CD4-positive, alpha-beta T cell treated with Interleukin-4 for 4 hours (primary cell): ENCODE measurements at places on chromosomes 7 and 10.

DNA sequence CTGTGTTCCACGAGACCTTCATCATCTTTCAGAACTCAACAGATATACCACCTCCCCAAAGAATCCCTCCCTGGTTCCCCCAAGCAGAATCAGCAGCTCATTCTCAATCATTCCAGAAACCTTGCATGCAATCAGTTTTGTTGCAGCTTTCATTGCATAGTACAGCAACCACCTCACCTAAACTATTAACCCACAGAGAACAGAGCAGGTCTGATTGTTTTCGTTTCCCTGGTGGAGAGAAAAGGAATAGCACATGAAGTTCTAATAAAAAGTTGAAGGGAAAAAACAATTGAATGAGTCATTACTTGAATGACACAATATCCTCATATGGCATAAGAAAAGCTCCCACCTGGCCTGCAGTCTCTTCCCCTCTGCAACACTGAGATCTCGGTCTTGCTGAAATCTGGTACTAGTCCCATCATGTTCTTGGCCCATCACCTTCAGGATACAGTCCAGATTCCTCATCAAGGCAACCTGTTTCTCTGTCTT is 147.1 kb upstream of the GDF10 start:
- DNase-seq: peak; percentile 11

DNA sequence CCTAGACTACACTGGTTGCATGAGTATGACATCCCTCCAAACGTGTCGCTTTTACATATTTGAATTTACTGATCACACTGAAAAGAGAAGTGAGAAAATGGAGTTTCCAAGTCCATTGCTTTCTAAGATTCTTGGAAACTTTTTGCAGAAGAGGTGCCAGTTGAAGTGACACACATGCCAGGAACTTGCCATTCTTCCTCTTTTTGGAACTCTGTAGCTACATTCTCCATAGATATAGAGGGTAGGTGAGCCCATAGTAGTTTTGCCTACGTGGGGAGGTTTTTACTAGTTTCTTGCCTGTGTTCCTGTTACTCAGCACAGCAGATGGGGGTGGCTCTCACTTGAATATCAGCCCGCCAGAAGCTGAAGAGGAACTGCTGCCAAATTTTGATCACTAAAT is 286.6 kb upstream of the NRP1 start:
- peak; percentile 20 for DNase-seq

DNA sequence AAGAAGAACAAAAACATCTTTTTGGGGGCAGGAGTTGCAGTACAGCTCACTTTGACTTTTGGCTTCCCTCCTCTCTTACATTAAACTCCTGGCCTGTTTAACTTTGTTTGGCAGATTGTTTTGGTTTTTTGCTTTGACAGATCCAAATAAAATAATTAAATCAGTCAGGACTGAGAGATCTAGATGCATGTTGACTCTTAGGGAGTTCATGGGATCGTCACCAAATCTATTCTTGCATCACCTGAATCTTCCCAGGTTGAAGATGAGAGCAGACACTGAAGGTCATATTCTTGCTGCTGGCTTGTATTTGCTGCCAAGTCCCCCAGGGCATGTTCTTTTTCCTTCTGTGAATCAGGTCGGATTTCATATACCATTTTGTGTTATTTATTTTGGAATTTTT is 759.4 kb downstream of the CNTNAP2 start:
- DNase-seq: no peak

- DNase-seq: no peak
These were observed 1.2 kb downstream of the TACC2 start for GRCh38 chr10:121990015-121990677.

DNA sequence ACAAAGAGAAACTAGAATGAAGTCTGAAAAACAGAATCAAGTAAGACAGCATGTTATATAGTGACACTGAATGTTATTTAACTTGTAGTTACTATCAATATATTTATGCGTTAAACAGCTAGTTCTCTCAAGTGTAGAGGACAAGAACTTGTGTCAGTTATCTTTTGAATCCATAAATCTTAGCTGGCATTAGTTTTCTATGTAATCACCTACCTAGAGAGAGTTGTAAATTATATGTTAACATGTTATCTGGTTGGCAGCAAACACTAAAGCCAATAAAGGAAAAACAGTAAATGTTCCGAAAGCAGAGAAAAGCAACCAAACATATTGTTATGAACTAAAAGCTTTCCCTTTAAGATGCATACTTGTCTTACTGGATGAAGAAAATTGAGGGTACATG is 36.8 kb downstream of the SLC18A2 start:
- DNase-seq: no peak

DNA sequence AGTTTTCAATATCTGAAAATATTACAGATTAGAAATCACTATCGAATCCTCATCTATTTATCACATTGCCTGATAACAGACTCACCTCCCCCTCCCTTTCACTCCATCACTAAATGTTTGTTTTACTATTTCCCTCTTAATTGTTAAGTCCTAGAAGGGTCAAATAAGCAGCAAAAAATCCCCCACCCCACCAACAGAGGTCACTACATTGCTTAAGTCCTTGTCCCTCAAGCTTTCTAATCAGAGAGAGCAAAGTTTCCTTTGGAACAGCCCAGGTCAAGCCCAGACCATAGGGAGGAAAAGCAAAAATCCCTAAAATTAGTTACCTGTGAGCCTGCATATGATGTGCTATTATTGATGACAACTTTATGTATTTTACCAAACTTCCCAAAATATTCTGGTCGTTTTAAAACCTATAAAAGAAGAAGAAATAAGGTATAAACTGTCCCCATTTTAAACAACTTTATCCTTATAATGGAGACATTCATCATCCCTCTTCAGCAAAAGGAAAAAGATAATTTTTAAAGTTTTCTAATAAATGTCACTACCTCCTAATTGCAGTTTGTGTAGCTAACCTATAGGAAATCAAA is 95.0 kb downstream of the CNOT4 start:
- peak; percentile 32 for DNase-seq

GRCh38 chr10:29835055-29835454 is 200.3 kb upstream of the SVIL start:
- no peak for DNase-seq

- no peak for DNase-seq
These were observed 18.0 kb downstream of the FAM204A start for GRCh38 chr10:118324140-118324539.

DNA sequence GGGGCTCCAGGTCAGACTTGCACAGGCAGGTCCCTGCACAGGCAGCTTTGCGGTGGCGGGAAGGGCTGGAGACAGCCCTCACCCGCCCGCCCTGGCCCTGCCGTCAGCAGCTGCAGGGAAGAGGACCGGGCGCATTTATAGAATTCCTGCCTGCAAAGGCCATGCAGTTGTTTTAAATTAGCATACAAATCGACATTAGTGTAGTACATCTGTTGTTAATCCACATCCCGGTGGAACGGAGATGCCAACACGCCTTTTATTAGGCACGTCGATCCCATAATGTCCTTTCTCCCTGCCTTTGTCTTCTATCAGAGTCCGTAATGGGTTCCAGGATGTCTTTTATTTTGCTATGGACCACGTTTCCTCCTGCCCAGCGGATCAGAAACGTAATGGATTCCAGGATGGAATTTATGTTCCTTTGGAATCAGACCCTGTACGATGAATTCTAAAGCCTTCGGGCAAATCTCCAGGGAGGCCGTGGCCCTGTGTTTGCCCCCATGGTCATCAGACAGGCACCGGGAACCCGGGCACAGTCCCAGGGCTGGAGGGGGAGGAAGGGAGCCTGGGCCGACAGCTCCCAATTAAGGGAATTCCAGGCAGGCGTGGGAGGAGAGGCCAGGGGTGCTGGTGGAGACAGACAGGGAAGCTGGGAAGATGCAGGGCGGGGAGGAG is 123.9 kb downstream of the COL26A1 start:
- DNase-seq: no peak

DNA sequence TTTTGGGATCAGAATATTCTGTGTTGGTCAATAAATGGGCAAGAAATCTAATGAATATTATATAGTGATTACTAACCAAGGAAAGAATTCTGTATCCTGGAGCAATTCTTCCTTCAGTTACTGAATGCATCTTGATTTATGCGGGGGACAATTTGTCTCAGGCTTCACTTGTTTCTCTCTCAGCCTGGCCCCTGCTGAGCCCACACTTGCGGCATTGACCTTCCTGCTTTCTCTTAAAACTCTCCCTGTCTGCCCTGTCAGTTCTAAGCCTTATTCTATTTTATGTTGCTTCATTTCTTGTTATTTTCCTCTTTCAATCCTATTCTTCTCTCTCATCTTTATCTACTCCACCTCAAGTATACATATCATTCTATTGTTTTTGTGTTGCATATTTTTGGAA is 122.1 kb upstream of the TPK1 start:
- DNase-seq: no peak

DNA sequence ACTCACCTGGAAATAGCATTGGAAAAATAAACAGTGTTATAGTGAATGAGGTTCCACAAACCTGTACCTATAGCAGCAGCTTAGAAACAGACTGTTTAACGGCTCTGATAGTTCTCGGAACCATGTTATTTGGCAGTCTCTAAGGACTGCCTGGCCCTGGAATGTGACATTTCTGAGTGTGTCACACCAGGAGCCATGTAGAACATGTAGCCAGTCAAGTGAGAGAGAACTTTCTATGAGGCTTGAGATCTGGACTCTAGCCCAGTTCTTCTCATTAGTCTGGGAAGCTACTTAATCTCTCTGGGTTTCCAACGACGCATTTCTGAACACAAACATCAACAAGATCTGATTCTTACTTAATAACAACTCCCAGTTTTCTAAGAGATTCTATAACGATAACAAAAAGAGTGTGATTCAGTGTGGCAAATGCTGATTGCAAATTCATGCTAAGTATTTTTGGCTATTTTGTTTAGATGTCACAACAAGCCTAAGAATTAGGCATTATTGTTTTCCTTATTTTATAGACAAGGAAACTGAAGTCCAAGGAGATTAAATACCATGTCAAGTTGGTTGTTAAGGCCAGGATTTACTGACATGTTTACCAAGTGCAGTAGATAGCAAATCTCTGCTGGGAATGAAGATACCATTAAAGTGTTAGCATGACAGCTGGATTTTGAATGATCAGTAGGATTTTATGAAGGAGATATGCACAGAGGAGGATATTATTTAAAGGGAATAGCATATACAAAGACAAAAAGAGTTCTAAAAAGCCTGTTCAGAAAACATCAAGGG is 47.2 kb downstream of the APBB1IP start:
- DNase-seq: no peak

GRCh38 chr7:158325530-158326381 is 261.9 kb downstream of the PTPRN2 start:
- no peak for DNase-seq

GRCh38 chr10:4283846-4284610 is 499.0 kb upstream of the KLF6 start:
- DNase-seq: no peak

DNA sequence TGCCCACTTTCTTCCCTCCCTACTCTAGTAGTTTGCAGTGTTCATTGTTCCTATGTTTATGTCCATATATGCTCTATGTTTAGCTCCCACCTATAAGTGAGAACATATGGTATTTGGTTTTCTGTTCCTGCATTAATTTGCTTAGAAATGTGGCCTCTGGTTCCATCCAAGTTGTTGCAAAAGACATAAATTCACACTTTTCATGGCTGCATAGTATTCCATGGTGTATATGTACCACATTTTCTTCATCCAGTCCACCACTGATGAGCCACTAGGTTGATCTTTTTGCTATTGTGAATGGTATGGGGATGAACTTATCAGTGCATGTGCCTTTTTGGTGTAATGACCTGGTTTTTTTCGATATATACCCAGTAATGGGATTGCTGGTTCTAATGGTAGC is 1089.1 kb downstream of the GRM8 start:
- DNase-seq: no peak

DNA sequence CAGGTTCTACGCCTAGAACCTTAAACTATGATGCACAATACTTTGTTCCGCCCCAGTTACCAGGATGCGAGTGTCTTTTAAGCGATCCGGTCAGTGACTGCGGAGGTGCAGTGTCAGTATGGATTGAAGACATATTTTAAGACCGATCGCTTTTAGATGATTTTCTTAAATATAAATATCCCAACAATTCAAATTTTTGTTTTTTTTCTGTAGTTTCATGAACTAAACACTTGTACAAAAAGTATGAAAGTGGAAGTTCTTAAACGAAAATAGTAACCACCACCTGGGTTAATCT is 835 bp downstream of the COMMD3 start:
- DNase-seq: peak; percentile 46

DNA sequence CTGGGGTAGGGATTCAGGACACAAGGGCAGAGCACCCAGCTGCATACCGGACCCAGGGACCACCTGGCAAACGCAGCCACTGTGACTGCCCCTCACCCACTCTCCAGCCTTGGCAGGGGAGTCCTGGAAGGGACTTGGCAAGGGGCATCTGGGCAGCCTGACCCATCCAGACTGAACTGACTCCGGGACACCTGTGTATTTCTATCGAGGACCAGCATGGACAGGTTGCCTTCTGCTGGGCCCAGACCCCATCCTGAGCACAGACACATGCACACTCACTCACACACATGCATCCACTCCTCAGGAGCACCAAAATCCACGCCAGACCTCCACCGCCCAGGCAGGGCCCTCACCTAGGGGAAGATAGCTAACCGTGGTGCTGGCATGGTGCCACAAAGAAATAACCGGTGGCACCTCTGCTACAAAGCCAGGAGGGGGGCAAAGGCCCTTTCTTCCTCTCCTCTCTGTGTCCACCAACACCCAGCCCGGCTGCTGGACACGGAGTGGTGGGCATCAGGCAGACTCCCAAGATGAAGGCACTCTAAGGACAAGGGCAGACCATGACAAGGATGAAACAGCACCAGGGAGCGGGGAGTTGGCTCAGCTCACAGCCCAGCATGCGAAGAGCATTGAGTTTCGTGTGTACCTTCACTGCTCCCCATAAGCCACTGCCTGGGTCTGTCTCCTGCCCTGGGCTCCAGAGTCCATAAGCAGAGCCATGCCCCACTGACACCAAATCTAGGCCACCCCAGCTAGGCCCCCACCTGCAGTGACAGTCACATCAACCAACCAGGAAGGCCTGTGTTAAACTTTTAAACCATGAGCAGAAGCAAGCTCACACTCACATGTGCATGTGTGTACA is 35.3 kb downstream of the KCNH2 start:
- DNase-seq: no peak

DNA sequence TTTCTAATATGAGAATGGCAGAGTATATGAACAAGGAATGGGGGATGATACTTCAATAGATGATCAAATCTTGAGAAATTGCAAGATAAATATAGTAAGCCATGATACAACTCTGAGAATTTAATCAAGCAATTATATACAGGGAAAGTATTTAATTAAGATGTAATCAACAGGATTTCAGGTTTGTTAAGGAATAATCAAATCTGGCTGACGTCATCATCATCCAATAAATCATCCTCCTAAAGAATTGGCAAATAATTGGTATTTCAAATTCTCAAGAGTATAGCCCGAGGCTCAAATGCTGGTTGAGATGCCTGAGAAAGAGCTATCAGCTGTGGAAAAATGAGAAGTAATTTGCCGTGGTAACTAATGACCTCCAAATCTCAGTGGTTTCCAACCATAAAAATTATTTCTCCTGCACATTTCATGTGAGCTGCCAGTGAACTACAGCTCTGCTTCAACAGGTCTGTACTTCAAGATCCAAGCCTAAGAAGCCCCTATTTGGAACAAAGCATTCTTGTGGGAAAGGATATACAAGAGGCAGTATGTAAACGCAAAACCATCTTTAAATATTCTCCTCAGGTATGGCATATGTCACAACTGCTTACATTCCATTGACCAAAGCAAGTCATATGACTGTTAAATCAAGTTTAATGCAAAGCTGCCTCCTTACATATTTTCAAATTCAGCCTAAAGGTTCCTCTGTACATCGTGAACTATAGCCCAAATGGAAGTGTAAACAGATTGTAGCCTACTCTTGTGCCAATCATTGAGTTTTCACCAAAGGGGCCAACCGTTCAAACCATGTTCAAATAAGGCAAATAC is 503.0 kb downstream of the KIF20B start:
- no peak for DNase-seq
